ENCODE measurements at places on chromosomes 1 and 21.
A peak's percentile ranks its signal among the peaks of the same experiment; 100 is the strongest.

DNA sequence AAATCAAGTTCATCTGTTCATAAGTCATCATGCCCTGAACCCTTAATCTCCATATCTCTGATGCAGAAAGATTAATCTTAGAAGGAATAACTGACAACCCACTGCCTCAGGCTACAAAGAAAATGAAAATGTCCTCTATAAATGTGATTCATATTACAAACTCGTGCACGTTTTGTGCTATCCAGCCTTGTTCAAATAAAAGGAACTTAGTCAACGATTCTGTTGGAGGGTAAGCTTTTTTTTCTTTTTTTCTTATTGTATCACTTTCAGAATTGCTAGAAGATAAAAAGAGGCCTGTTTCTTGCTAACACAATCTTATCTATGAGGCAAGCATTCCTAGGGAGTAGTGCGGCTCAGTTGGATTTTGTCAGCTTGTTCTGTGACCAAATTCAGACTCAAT is 228.4 kb downstream of the TM2D1 start:
- DNase-seq = peak; percentile 68

GRCh38 chr1:172640111-172640510 is 18.8 kb upstream of the FASLG start:
- no peak for DNase-seq

DNA sequence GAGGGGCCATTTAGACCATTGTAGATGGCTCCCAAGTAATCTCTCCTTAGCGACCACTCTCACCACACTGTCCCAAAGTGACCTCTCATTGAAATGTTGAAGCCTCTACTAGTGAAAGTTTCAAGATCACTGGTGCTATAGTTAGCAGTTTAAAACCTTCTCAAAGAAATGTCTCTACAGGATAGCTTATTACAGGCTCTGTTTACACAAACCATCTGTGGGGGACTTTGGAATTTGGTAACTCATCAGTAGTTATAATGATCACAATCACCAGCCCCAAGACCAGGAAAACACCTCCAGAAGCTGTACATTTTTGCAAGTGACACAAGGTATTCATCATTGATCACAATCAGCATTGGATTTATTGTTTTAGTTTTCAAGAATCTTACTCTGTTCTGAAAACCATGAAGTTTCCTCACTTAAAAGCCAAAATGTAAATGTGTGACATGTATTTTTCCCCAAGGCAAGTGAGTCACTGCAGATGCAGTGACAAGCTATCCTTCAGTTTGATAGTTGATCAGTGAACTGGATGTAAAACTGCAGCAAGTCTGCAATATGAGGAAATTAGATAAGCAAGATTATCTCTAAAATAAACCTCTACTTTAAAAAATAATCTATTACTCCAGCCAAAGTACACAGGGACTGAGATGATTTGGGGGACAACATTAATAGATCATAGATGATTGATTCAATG is 41.9 kb downstream of the C21orf91 start:
- DNase-seq = no peak

DNA sequence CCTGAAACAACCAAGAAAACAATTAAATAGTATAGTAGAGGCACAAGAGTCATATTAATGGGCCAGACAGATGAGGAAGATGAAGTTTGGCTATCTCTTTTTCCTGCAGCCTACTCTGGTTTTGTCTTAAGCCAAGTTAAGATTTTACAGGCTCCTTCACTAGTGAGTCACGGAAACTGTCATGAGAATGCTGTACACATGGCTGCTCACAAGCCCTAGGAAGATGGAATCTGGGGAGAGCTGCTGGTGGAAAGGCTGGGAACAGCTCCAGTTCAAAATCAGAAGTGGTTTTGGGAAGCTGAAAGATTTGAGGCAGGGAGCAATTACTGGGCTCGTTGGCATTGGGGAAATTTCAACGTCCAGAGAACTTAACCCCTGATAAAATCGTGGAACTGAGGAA is 46.4 kb upstream of the S1PR1 start:
- DNase-seq = no peak

GRCh38 chr1:151534662-151535278 is 5.3 kb upstream of the TUFT1 start:
- peak; percentile 56 for DNase-seq

DNA sequence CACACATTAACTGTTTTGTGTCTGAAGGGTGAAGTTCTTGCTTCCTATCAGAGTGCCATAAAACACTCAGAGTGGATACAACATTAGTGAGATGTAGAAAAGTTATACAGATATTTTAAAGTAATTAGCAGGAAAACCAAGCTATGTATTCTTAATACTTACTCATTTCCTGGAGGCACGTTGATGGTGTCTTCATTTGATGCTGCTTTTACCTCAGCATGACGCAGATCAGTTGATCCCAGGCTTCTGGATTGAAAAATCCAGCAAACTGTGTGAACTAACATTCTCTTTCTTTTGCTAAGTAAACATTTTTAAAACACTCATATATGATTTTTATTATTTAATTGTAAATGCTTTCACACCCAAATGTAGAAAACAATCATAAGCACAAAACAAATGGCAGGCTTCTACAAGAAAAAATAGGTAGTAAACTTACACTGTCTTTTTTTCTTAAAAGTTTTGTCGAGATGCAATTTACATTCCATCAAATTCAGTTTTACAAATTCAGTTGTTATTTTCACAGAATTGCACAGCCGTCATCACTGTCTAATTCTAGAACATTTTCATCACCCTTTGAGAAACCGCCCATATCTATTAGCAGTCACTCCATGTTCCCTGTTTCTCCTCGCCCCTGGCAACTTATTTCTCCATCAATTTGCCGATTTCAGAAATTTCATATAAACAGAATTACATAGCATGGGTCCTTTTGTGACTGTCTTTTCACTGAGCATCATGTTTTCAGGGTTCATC is 198.9 kb downstream of the LRRC7 start:
- no peak for DNase-seq

DNA sequence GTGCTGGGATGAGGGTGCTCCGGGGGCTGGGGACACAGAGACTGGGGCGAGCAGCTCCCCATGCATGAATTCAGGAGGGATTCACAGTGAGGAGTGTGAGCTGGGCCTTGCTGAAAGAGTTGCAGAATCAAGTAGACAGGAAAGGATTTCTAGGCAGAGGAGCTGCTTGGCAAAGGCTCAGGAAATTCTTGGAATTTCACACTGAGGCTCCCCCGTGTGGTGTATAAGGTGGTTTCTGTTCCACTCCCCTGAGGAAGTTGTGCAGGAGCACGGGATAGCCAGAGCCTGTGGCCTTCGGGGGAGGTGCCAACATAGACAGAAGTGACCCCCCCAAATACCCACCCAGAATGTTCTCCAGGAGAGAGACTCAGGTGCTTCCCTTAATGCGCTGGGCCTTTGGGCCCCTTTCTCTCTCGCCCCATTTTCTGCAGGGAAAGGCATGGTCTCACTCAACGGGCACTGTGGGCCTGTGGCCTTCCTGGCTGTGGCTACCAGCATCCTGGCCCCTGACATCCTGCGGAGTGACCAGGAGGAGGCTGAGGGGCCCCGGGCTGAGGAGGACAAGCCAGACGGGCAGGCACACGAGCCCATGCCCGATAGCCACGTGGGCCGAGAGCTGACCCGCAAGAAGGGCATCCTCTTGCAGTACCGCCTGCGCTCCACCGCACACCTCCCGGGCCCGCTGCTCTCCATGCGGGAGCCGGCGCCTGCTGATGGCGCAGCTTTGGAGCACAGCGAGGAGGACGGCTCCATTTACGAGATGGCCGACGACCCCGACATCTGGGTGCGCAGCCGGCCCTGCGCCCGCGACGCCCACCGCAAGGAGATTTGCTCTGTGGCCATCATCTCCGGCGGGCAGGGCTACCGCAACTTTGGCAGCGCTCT is 58.5 kb upstream of the ACTL8 start:
- DNase-seq = peak; percentile 28

DNA sequence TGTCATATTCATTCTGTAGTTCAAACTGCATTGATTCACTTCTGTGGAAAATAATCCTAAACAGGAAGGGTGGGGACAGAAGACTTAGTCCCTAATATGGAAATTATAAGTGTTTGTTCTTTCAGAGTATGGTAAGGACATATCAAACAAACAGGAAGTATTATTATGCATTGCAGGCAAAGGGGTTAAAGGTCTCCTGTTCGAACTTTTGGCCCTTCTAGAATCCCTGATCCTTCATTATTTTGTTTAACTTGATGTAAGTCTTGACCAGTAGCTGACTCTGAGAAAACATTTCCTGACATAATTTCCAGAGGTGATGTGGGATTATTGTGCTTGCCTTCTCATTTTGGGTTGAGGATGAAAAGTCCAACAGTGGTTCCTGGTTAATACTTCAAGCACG is 215.4 kb upstream of the ADGRL2 start:
- no peak for DNase-seq

- DNase-seq = no peak
These were observed 38.6 kb downstream of the GADD45A start for GRCh38 chr1:67723620-67724019.

DNA sequence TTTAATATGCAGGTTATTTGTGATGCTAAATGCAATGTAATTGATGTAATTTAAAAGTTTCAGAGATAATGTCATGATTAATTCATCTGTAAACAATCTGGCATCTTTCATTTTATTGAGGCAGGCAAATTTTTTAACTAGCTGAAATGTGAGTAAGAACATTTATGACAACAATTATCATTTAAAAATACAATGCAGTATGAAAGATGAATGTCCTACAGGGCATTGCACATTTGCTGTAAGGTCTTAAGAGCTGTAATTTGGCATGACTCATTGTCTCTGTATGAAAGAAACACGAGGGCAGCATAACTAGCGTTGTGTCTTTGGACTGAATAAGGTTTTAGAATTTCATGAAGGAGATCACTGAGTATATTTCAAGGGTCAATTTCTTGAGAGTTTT is 642.8 kb downstream of the PLA2G4A start:
- DNase-seq = no peak

DNA sequence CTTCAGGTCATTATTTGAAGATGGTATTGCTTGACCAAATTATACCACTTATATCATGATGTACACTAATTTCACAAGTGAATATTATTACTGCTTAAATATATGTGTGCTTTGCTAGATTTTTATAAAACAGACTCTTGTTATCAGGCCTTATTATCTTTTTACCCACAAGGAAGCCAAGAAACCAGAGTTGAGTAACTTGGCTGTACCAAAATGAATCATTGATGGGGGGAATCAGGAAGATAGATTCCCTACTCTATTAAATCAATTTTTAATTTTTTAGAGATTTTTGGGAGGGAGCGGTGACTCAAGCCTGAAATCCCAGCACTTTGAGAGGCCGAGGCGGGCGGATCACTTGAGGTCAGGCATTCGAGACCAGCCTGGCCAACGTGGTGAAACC is 16.0 kb upstream of the SCCPDH start:
- no peak for DNase-seq

DNA sequence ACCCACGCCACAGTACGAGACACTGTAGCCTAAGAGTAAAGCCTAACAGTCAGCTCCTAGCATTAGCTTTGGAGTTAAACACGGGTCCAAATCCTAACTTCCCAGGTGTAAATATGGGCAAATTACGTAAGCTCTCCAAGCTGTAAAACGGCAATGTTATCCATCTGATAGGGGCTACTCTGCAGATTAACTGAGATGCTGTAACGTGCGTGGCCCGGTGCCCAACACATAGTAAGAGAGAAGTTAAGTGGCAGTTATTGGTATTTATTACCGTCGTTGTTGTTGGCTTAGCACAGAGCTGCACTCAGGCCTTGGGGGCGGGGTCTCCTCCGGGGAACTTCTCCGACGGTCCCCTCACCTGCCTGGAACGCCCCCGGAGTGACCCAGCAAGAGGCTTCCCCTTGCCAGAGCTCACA is 457 bp downstream of the TRAPPC3 start:
- no peak for DNase-seq
